ENCODE measurements at places on chromosomes 16 and 17. TPM values are rescaled to one million over a fixed set of nuclear protein-coding genes. Genes with fewer than 3 reads are reported as not detected.

Gene MIEN1
- 64.0 TPM for total RNA-seq

Gene RMI2
- 26.2 TPM for total RNA-seq

Gene CALB2
- 0.12 TPM for total RNA-seq

Gene VWA3A
- under 0.01 TPM for total RNA-seq

Gene KSR1
- 19.9 TPM for total RNA-seq

Gene CLEC19A
- not detected for total RNA-seq

Gene FMNL1
- 5.1 TPM for total RNA-seq

Gene TMEM231
- 12.5 TPM for total RNA-seq

Gene ASPA
- total RNA-seq = 0.06 TPM

All from epithelial cell of proximal tubule (primary cell).